Ascending aorta (tissue), 2 donors: ENCODE measurements at places on chromosomes 16 and 17.
A peak's percentile ranks its signal among the peaks of the same experiment; 100 is the strongest.

- no peak for DNase-seq
Measured at GRCh38 chr16:64238571-64238970, 883.3 kb downstream of the CDH11 start.

DNA sequence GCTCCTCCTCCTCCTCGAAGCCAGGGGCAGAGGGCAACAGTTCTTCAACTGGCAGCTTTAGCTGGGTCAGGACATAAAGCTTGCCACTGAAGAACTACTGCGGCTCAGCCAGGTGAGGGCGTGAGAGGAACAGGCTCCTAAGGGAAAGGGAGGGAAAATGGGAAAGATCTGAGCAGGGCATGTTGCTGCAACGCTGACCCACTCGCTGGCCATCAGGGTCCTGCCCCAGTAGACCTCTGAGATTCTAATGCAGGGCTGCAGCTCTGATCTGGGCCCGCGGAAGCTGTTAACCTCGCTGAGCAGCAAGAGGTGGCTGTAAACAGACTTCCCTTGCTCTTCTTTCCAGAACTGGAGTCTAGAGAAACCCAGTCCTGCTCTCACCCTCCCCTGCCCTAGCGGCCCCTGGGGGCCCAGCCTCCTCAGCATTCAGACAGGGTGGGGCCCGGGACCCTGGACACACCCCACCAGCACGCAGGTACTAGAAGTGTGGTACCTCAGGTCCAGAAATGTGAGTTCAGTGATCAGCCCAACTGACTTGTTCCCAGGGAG, 3.8 kb upstream of the TLCD2 start:
- DNase-seq: peak; percentile 62

GRCh38 chr17:28792877-28793661, 49.3 kb downstream of the TRAF4 start:
- no peak for DNase-seq

GRCh38 chr16:75483222-75483621, 12.0 kb downstream of the CHST6 start:
- DNase-seq: no peak

- no peak for DNase-seq
Measured at GRCh38 chr17:8142158-8142886, 9.9 kb downstream of the PER1 start.

GRCh38 chr17:58913971-58914769, 158.5 kb downstream of the PPM1E start:
- DNase-seq: no peak

DNA sequence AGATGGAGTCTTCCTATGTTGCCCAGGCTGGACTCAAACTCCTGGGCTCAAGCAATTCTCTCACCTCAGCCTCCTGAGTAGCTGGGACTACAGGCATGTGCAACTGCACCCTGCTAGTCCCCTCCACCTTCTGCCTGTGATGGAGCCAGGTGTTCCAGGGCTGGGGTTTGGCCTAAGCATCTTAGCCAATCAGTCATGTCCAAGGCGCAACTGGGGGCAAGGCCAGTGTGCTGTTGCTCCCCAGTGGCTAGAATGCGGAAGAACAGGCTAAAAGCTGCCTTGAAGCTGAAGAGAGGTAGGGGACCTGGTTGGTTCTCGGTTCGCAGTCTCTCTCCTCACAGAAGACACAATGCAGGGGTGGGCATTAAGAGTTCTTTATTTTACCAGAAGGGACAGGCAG, 18.6 kb downstream of the FLOT2 start:
- DNase-seq: no peak

GRCh38 chr16:30351586-30352419, 3.3 kb downstream of the CD2BP2 start:
- DNase-seq: peak; percentile 45

- no peak for DNase-seq
Measured at GRCh38 chr17:28029044-28029443, 13.4 kb upstream of the NLK start.

- no peak for DNase-seq
Measured at GRCh38 chr17:75720656-75721462, at the start of gene ITGB4. ITGB4 (plus strand) TSS chr17:75721459; CDS start chr17:75724704, 3,245 bp downstream.

- no peak for DNase-seq
Measured at GRCh38 chr16:48184681-48185080, 28.9 kb upstream of the ABCC12 start.

- DNase-seq: no peak
Measured at GRCh38 chr17:609232-609810, 105.3 kb downstream of the VPS53 start.

DNA sequence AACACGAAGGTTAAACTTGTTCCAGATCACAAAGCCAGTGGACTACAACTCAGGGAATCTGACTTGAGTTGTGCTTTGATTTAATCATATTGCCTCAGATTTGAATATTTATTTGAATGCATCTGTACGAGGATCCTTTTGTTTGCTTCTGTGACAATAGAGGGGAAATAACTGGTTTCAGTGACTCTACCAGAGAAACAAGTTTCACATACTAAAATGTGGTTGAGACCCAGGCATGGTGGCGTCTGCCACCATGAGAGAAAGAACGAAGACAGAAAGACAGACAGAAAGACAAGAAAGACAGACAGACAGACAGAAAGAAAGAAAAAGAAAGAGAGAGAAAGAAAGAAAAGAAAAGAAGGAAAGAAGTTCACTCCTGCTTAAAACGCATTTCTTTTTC, 24.0 kb downstream of the YWHAE start:
- no peak for DNase-seq

DNA sequence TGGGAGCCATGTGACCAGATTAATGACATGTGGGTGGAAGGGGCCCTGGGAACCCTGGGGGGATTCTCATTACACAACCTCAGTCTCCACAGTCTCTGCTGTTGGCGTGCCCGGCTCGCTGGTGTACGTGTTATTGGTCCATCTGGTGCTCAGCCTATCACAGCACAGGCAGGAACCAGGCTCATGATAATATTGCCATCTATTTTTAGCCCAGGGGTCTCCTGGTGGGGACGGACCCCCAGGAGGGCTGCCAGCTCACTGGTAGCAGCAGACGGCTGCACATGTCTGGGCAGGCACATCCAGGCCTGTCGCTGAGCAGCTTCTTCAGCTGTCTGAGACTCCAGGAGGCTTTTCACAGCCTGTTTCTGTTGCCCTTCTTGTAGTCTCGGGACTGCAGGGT, 123.8 kb downstream of the RAB11FIP4 start:
- DNase-seq: no peak
